ENCODE measurements at places on chromosomes 6 and 20. TPM values are rescaled to one million over a fixed set of nuclear protein-coding genes. Genes with fewer than 3 reads are reported as not detected.

PTCHD4 gene
- total RNA-seq = 11.4 TPM

GHRH gene
- total RNA-seq = not detected

DNA sequence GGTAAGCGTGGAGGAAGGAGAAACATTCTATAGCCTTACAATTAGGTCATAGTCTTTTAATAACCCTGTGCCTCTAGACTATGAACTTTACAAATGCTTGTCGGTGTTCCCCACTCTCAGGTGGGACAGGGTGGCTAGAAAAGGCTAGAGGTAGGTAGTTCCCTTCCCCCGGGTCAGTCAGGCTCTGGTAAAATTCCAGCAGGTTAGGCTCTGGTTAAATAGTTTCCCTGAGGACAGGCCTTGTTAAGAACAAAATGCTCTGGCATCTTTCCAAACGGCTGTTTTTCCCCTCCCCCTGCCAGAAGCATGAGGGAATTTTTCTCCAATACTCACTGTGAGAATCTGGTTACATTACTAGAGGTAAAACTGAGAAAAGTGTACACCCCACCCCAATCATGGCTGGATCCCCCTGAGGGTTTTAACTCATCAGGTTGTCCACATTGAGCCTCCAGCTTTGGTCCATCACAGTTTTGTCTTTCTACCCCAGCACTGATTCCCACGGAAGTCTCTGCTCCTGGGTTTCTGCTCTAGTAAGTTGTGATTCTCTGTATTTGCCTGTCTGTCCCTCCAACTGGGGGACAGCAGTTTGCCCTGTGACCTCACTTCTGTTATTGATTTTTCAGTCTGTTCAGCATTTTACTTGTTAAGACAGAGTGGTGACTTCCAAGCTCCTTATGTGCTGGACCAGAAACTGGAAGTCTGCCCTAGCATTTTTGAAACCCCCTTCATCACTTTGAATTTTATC lies 84.7 kb upstream of the ADGRF1 start:
- DNase-seq = no peak

GRCh38 chr6:48743738-48744137 lies 632.7 kb upstream of the PTCHD4 start:
- DNase-seq = peak; percentile 21

DNA sequence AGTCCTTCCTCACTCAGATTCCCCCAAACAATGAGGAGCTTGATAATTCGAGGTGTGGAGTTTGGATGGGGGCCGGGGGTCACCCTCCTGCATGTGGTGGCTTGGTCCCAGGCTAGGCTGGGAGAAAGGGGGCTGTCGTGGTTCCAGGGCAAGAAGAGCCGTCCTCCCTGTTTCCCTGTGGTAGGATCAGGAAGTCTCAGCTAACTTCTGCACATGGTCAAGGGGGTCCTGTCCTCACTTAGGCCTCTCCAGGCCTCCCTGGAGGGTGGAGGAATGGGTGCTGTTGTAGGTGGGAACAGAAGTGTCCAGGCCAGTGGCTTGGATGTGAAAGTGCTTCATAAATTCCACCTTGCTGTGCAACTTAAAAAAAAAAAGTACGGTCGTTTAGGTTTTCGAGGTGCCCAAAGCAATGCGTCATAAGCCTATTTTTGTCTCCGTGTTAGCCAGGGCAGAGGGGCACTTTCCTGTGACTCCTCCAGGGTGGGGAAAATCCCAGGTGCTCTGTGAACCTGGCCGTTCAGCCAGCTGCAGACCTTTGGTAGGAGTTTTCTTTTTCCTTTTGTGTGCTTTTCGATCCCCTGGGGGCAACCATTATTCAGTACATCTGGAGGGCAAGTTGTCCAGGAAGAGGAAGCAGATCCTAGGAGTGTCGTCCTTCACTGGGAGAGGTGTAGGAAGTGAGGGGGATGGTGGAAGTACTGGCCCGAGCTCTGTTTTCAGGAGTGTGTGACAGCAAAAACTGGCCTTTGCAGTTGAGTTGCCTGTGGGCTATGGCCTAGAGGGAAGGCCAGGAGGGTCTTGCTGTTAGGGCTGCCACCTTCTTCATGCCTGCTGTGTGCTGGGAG lies 9.6 kb downstream of the IGF2R start:
- DNase-seq = no peak

All from astrocyte (in vitro differentiated cells and primary cell).